ENCODE measurements at places on chromosomes 5 and 9.
A peak's percentile ranks its signal among the peaks of the same experiment; 100 is the strongest.

GRCh38 chr5:61854531-61854930, 451.5 kb upstream of the KIF2A start:
- no peak for DNase-seq

DNA sequence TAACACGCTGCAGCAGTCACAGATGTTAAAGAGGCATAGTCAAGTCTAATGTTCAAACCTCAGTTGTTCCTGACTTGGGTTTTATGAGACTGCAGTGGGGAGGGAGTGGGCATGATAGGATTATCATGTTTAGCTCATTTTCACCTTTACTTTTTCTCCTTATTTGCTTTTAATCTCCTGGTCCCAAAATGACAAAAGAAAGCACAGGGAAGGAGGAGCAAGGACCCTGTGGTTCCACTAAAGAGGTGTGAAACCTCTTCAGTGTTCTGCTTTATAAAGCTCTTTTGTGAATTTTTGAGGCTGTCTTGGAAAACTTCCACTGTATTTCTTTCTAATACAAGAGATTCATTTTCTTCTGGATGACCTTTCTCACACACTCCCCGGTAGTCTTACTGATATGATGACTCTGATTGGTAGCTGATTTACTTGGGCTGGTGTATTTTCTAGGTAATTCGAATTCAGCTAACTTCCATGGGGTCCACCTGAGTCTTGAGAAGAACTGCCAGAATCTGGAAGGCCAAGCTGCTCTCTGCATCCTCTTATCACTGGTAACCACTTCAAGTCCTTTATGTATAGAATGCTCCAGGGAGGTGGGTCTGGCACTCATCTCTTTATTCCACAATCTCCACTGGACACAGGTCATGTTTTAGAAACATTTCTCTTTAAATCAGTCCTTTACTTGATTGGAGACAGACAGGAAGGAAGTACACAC, 1364.4 kb upstream of the CDH9 start:
- DNase-seq, result no peak

DNA sequence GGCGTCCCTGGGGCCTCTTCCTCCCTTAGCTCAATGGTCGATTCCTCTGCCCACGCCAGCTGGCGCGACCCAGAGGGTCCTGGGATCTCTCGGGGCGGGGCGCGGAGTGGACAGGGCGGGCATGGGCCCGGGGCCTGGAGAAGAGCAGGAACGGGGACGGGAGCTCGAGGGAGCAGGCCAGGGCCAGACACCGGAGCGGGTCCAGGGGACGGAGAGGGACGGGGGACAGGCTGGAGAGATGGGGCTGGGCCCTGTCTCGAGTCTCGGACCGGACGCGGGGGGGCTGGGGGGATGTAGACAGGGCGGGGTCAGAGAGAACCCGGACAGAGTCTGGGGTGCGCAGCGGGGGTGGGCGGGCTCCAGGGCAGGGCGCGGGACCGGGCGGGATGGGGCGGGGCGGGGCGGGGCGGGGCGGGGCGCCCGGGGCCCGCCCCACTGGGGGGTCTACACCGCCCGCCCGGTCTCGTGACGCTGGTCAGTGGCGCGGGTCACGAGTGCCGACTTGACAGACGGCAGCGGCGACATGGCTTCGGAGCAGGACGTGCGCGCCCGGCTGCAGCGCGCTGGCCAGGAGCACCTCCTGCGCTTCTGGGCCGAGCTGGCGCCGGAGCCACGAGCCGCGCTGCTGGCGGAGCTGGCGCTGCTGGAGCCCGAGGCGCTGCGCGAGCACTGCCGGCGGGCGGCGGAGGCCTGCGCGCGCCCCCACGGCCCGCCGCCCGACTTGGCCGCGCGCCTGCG, at the start of gene UAP1L1:
Gene UAP1L1 (plus strand): TSS at position 508 of the 738 bp plus-strand sequence. CDS start 16 bp downstream, at position 524.
- peak; percentile 72 for DNase-seq

GRCh38 chr9:73459817-73460216, 308.2 kb downstream of the ANXA1 start:
- DNase-seq, result no peak

GRCh38 chr9:99549441-99549840, 272.2 kb upstream of the NR4A3 start:
- no peak for DNase-seq

- DNase-seq, result no peak
Measured at GRCh38 chr5:160835376-160835775, 16.6 kb downstream of the ATP10B start.

GRCh38 chr9:3261484-3261883, 264.3 kb downstream of the RFX3 start:
- no peak for DNase-seq

DNA sequence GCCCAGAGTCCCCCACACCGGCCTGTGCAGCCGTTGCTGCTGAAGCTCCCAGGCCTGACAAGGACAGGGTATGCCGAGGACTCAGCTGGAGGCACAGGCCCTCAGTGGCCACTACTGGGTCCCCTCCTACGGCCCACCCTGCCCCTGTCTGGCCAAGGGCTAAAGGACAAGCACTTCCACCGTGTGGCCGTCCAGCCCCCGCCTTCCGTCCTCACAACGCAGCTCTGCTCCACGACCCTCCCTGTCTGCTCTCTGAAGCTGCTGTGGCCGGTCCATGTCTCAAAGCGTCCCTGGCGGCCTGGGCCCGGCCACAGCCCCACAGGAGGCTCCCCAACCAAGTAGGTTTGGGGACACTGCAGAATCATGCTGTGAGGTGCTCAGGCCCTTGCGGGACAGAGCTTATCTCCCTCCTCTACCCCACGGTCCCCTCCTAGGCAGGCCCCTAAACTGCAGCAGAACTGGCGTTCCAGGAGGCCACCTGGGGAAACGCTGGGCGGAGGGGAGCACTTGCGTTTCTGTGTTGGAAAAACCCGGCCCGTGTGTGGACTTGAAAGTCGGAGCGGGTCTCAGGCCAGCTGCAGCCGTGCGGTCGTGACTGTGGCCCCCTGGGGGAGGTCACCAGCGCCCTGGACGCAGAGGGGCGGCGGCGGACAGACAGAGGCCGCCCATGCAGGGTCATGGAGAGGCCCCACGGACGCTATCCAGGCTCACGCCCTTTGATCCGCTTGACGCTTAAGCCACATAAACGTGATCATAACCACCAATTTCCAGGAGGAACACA, 45.6 kb downstream of the NKD2 start:
- no peak for DNase-seq

- no peak for DNase-seq
Measured at GRCh38 chr9:107847978-107848964, 358.7 kb upstream of the KLF4 start.

GRCh38 chr5:136768457-136768856, 403.1 kb upstream of the TRPC7 start:
- no peak for DNase-seq

DNA sequence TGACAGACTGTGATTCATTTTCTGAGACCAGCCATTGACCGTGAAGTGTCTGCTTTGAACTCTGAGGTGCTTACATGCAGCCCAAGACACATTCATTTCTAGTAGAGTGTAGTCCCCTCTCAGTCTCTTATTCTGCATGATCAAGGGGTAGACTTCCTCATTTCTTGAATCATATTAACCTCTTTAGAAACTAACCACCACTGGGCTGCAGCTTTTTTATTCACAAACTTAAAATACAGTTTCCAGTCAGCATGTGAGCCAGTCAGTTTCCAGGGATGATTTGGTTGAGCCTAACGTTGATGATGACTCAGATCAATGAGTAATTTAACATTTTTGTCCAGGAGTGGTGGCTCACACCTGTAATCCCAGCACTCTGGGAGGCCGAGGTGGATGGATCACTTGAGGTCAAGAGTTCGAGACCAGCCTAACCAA, 59.2 kb downstream of the OTULIN start:
- no peak for DNase-seq

GRCh38 chr9:112582371-112583262, 96.0 kb downstream of the KIAA1958 start:
- DNase-seq, result no peak

DNA sequence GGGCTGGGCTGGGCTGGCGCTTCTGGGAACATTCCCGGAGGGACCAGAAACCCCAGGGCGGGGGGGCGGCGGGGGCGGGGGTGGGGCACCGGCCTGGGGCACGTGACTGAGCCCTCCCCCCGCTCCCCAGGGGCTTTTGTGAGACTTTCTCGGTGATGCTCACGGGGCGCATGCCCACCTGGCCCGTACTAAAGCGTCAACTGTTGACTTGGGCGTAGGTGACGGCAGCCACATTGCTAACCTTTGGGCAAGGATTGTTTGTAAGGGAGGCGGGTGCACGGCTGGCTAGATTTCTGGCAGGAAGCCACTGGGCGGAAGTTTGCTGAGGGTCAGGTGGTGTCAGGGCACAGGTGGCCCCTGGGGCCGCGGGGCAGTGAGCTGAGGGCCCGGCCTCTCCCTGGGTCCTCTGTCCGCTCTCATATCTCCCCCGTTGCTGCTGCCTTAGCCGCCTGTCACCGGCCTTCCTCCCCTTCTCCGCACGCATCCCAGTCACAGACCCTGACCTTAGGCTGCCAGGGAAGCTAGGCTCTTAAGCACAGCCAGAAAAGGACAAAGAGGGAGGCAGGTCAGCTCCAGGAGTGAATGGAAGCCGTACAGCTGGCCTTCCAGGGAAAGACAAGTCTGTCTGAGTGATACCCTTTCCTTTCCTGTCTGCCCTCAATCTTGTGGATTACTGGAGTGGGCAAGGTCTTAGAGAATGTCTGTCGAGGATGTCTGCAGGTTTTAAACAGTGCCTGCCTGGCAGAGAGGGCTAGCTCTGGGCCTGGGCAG, 812 bp downstream of the CACFD1 start:
- peak; percentile 80 for DNase-seq

- no peak for DNase-seq
Measured at GRCh38 chr9:126154182-126154827, 172.3 kb upstream of the MVB12B start.

DNA sequence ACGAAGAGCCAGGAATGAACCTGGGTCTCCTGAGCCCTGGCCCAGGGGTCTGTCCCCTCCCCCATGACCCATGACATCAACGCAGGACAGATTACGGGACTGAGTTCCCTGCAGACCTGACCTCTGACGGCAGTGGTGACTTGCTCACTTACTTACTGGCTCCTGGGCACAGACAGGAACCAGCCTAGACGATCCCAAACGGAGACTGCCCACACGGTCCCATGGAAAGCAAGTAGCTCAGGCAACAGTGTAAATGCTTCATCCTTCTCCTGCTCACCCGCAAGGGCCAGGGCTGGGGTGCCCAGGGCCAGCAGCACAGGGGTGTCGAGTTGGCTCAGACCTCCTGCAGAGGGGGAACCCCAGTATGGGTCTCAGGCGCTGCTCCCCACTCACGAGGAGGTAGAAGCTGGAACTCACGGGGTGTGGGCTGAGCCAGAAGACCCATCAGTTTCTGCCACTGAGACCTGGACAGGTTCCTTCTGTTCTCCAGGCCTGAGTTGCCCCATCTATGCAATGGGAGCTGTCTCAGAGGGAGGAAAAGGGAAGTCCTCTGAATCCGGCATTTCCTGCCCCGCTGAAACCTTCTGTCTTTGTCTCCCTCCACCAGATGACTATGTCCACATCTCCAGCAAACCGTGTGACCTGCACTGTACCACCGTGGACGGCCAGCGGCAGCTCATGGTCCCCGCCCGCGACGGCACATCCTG, 5.6 kb downstream of the ADAMTSL2 start:
- no peak for DNase-seq

DNA sequence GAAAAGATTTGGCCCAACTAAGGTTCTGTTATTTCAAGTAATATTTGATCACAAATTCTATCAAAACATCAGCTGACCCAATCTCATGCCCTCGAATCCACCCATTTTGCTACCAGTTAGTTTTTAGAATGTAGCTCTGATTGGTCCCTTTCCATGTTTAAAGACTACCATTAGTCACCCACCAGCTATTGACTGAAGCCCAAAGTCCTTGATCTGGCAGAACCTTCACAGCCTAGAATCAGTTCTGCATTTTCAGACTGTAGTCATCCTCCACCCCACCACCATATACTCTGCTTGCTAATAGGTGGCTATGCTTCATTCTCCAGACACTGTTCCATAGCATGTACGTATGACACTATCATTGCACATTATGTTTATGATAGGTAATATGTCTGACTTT, 182.2 kb upstream of the TARS1 start:
- no peak for DNase-seq

- DNase-seq, result no peak
Measured at GRCh38 chr9:98706651-98707165, 2.0 kb downstream of the GABBR2 start.

DNA sequence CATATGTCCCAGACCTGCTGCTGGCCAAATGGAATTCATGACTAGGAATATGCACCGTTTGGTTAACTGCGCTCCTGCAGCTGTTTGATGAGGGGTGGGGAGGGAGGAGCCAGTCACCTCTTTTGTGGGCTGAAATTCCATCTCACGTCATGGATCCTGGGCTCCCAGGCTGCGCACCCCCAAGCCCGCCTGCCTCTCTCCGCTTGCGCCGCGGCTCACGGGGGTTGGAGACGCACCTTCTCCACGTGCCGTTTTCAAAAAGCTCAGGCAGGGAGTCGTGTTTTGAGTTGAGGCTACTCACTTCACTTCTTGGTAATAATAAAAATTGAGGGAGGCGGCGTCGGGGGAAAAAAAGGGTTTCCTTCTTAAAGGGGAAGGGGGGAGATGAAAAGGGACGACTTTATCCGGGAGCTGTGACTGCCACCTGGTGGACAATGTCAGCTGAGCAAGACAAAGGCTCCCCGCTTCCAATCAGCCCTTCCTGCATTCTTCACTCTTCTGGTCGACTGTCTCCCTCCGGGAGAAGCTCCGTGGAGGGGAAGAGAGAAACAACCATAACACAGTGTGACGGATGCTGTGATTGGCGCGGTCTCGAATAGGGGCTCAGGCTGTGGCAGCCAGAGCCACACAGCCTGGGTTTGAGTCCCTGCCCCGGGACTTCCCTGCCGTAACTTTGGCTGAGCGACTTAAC, 15.9 kb upstream of the C5orf47 start:
- DNase-seq, result peak; percentile 61

DNA sequence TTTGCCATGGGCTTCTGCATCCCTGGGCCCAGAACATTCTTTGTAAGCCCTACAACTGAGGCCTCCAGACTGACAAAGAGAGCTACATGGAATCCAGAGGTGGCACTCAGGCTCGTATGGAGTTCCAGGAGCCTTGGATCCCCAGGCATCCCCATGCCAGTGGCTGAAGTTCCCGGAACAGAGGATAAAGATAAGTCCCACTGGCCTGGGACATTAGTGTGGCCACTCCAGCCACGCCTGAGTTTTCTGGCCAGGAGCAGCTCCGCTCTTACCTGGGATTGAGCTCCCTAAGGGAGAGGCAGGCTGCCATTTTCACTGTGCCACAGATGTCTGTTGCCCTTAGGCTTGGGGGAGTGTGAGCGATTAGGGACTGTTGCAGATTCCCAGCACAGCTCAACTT, 656.3 kb upstream of the FAM174A start:
- no peak for DNase-seq

DNA sequence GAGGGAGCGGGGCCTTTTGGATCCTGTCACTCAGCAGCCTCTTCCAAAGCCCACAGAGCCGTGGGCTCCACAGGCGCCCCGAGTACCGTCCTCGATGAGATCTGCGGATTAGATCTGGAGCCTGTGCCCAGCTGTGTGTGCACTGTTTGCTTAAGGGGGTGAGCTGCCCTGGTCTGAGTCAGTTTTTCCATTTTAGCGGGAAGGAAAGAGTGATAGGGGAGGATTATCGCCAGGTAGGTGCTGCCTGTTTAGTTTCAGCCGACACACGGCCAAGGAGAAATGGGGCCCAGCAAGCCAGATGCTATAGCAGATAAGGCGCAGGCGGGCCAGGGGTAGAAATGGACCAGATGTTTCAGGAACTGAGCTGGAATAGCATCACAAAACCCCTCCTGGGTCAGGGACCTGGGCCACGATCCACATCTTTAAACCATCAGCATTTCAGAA, 18.1 kb downstream of the COL5A1 start:
- no peak for DNase-seq
